ENCODE measurements at places on chromosomes 13 and 19.

DNA sequence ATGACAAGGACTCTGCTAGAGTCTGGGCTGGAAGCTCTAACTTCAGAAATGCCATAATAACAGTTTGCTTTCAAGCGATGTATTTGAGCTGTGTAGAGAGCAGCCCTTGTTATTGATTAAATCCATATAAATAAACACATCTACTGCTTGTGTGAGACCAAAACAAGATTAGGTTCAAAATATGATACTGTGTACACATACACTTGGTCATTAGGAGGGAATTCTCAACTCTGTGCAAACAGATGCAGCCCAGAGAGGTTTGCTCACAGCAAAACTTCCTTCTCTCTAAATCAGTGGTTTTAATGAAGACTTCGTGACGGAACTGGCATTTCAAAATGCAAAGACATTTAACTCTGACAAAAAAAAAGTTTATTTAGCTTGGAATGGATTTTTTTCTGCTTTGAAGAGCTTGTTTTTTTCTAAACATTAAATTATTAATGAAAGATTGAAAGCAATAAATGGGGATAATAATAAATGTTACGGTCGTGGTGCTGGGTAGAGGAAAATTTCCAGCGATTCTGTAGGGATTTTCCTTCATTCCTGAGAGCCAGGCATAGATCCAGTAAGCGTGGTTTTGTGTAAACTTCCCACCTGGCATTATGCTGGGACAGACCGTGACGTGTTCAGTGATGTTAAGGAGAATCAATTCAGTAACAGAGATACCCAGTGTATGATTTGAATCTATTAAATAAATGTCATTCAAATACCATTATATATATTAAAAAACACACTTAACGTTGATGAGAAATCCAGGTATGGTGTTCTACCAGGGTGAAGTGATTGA, 213.7 kb downstream of the TEX29 start:
- peak; percentile 72 for DNase-seq

DNA sequence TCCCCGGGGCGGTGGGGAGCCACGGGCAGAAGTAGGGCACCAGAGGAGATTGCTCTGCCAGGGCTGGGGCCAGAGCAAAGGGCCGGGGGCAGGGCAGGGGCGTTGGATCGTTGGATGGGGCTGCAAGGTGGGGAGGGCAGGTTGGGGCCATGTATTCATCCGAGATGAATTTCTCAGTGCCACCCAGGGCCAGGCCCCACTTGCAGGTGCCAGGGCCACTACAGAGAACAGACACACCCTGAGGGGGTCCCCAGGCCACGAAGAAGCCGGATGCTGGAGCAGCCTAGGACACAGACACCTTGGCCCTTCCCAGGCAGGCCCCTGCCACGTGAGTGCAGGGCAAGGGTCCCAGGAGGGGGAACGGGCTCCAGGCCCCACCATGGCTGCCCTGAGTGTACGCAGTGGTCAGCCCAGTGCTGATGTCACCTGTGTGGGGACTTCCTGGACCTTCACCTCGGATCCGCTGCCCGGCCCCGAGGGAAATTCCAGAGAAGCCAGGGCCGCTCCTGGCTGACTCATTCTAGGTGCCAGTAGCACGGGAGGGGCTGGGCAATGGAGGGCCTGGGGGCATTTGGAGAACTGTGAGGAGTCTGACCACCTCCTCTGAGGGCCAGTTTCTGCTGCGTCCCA, 9.6 kb upstream of the SBNO2 start:
- no peak for DNase-seq

GRCh38 chr13:81987677-81988357, 1646.9 kb upstream of the SPRY2 start:
- no peak for DNase-seq

- no peak for DNase-seq
Observed at GRCh38 chr13:20349564-20350381, 117.7 kb upstream of the GJB6 start.

DNA sequence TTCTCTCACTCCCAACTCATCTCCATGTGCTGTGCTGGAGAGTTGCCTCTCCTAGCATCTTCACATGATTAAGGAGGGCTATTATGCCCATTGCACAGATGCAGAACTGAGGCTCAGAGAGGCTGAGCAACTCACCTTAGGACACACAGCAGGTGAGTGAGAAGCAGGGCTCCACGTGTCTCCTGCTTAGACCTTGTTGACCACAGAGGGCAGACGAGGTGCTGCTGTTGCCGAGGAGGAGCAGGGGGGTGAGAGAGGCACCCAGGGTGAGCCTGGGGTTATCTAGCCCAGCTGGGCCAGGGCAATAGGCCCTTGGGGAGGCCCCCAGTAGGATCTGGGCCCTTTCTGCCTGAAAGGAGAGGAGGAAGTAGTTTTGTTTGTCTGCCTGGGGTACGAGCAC, 2.4 kb upstream of the HSH2D start:
- no peak for DNase-seq

GRCh38 chr19:35732540-35733179, 9.6 kb downstream of the IGFLR1 start:
- DNase-seq: no peak

DNA sequence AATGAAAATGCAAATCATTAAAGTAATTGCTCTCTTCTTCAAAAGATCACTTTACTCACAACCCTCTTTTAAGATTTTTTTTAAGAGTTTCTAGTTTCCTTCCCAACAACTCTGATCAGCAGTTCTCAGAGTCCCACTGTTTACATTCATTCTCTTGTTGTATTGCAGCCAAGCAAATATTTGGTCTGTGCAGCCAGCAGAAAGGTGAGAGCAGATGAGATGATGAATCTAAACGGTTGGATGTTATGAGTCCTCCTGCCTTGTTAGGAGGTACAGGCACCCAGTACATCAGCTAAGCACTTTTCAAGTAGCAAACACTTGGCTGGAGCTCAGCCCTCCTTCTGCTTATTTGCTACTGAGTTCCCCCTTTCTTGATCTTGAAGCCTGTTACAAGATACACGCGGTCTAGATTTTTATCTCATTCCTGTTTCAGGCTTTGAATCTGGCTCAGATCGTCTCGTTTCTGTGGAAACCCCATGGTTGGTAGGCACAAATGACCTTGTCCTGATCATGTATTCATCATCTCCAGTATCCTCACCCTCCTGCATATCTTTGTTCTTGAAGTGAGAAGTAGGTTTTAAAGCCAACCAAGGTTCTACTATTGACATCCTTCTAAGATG, 300.7 kb downstream of the DCT start:
- DNase-seq: no peak

DNA sequence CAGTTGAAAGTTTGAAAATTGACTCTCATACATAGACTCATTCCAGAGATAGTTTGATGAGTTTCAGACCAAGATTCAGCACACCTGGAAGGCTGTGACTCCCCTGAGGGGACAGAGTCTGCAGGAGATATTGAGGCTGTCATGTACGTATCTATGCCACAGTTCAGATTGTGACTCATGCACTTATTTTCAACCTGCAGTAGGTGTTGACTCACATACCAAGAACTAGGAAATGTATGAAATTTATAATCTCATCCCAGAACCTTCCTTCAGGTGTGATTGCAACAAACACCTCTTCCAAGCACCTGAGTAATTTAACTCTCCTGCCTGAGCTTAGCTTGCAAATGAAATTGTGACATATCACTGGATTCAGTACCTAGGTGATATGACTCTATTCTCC, 64.4 kb upstream of the ZNF43 start:
- DNase-seq: no peak

- DNase-seq: no peak
Observed at GRCh38 chr13:74570834-74571233, 436.6 kb upstream of the KLF12 start.
